ENCODE measurements at places on chromosomes 3 and 15. TPM values are rescaled to one million over a fixed set of nuclear protein-coding genes. Genes with fewer than 3 reads are reported as not detected.

The TRH gene
- total RNA-seq = not detected

DNA sequence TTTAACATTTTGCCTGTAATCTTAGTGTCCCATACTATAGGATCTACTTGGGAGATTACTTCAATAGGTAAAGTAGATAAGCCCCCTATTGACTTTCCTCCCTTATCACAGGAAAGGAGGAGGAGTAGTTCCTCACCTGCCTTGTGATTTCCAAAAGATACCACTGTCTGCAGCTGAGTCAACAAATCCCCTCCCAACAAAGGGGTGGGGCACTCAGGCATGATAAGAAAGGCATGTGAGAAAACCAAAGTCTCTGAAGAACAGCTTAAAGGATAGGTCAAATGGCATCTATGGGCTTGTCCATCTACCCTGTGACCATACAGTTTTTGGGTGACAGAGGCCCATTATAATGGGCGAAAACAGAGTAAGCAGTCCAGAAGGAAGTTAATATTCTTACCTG, 71.3 kb upstream of the WNT7A start:
- H3K4me3 ChIP-seq = no peak overlapping the region
- no peak for DNase-seq

GRCh38 chr15:25487226-25487884, 48.5 kb upstream of the UBE3A start:
- H3K36me3 ChIP-seq = no peaks in the 10 kb centered on the region
- H3K4me1 ChIP-seq = no peaks in the 10 kb centered on the region
- DNase-seq = no peak
- no peak overlapping the region for H3K27ac ChIP-seq
- H3K27me3 ChIP-seq = no peaks in the 10 kb centered on the region

DNA sequence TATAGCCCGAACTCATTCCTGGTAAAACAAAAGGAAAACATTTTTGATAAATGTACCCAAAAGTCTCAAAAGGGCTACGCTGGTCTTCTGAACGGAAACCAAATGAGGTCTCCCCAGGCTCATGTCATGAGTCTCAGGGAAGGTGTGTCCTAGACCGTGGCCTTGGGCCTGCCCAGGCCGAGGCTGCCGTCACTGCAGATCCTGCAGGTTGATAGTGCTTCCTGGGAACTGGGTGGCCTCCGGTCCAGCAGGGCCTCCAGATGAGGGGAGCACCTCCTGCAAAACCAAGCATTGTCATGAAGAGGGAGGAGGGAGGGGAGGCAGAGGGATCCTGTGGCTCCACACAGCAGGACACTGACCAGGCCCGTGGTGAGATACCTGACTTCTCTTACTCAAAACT, 37.5 kb downstream of the ZXDC start:
- H3K4me1 ChIP-seq = no peaks in the 10 kb centered on the region
- no peaks in the 10 kb centered on the region for H3K27me3 ChIP-seq
- H3K36me3 ChIP-seq = no peaks in the 10 kb centered on the region
- H3K4me3 ChIP-seq = no peak overlapping the region
- no peak overlapping the region for H3K27ac ChIP-seq

All from kidney (tissue), 22 donors.